Activated T-helper 17 cell treated with anti-CD3 and anti-CD28 coated beads, Interleukin-2, amount 50 U/mL, for 72 hours (primary cell): ENCODE measurements at places on chromosomes 5 and 9. TPM values are rescaled to one million over a fixed set of nuclear protein-coding genes. Genes with fewer than 3 reads are reported as not detected.

DNA sequence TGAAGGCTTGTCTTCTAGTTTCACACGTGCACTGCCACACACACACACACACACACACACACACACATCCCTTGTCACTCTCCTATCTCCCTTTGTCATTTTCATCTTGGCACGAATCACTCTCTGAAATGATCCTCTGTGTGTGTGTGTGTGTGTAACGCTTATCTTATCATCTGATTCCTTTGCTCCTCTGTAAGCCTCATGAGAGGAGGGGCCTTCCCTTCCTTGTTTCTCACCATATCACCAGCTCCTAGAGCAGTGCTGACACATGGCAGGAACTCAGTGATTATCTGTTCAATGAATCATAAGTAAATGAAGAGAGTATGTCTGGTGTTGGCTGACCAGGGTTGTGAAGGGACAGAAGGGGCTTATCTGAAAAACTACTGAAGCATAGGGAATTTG is 53.3 kb downstream of the PDE4D start:
- ATAC-seq: no peak

TRPM3 gene
- total RNA-seq: not detected

DNA sequence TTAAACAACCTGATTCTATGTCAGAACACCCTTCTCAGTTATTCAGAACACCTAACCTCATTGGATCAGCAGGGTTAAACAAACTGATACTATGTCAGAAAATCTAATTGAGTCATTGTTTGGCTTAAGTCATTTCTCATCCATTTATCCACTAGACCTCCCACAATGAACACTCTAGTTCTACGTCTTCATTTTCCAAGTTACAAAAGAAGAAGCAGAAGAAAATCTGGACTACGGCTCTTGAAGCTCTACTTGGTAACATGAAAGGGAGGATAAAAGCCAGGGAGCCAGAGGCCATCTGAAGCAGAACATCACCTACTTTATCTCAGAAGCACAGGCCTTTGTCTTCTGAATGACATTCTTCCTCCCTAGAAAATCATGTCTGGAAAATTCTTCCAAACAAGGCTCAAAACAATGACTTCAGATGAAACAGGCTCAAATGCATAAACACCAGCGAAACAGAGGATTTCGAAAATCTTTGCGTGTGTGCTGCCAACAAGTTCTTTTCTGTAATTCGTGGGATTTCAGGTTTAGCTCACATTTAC is 35.4 kb upstream of the TGFBI start:
- peak; percentile 7 for ATAC-seq

- peak; percentile 59 for ATAC-seq
Measured at GRCh38 chr5:147805030-147805454, 22.5 kb upstream of the JAKMIP2 start.

DNA sequence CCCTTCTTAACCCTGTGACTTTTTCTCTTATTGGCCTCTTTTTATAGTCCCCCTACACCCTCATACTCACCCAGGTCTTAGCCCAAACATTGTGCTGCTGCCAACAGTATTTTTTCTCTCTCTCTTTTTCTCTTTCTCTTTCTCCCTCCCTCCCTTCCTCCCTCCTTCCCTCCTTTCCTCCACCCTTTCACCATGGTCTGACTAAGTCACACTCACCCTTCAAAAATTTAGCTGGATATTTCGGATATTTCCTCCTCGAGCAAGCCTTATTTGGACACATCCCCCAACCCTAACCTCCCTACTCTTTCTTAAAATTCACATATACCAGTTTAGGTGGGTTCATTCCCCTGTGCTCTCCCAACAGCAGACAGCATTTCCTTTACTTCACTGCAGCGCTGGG is 64.7 kb downstream of the FGF1 start:
- ATAC-seq: no peak

DNA sequence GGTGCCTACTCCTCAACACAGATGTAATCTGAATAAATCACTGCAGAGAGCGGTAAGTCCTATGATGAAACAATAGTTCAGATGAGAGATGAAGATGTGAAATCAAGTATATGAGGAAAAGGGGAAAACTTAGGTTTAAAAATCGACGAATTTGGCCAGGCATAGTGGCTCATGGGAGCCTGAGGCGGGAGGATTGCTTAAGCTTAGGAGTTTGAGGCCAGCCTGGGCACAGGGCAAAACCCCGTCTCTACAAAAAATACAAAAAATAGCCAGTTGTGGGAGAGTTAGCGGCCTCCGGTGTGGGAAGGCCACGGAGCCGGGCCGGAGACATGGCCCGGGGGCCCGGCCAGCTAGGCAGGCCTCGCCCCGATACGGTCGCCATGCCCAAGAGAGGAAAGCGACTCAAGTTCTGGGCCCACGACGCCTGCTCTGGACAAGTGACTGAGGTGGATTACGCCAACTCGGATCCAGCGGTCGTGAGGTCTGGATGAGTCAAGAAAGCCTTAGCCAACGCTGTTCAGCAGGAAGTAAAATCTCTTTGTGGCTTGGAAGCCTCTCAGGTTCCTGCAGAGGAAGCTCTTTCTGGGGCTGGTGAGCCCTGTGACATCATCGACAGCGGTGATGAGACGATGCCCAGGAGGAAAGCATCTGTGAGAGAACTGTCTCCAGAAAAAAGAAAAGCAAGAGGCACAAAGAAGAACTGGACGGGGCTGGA is 62.8 kb upstream of the SUB1 start:
- peak; percentile 98 for ATAC-seq

GRCh38 chr5:164672931-164673694 is 1167.7 kb downstream of the MAT2B start:
- no peak for ATAC-seq

GRCh38 chr9:134357631-134358025 is 31.4 kb downstream of the RXRA start:
- ATAC-seq: no peak

GRCh38 chr5:34571677-34572041 is 84.5 kb upstream of the RAI14 start:
- ATAC-seq: no peak

PLCXD3 gene
- not detected for total RNA-seq

- ATAC-seq: no peak
Measured at GRCh38 chr5:2142456-2142954, 259.8 kb upstream of the IRX4 start.

GRCh38 chr5:117614408-117614807 is 1039.8 kb upstream of the SEMA6A start:
- ATAC-seq: no peak

RAI14 gene
- total RNA-seq: 3.3 TPM

DNA sequence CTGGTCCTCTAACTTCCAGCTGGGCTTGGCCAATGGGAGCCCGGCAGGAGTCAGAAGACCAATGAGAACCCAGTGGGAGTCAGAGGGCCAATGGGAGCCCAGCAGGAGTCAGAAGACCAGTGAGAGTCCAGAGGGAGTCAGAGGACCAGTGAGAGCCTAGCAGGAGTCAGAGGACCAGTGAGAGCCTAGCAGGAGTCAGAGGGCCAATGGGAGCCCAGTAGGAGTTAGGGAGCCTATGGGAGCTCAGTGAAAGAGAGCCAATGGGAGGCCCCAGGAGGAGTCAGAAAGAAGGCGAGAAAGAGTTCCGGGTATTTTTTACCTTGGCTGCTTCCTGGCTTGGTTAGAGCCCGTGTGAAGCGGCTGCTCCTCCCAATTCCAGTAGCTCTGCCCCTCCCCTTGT is 191.0 kb downstream of the GABBR2 start:
- ATAC-seq: no peak

GRCh38 chr9:6827439-6828145 is 69.8 kb downstream of the KDM4C start:
- peak; percentile 59 for ATAC-seq

SOHLH1 gene
- not detected for total RNA-seq
